ENCODE measurements at places on chromosomes 7 and 10.

DNA sequence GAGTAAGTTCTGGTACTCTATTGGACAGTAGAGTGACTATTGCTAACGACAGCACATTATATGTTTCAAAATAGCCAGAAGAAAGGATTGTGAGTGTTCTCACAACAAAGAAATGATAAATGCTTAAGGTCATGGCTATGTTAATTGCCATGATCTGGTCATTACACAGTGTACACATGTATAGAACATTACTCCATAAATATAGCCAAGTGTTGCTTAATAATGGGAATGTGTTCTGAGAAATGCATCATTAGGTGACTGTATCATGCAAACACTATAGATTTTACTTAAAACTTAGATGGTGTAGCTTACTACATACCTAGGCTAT is 19.6 kb downstream of the EPC1 start:
- no peak for DNase-seq

GRCh38 chr10:11631291-11631690 is 19.8 kb upstream of the USP6NL start:
- no peak for DNase-seq

GRCh38 chr7:152640829-152641228 is 35.1 kb downstream of the XRCC2 start:
- no peak for DNase-seq

DNA sequence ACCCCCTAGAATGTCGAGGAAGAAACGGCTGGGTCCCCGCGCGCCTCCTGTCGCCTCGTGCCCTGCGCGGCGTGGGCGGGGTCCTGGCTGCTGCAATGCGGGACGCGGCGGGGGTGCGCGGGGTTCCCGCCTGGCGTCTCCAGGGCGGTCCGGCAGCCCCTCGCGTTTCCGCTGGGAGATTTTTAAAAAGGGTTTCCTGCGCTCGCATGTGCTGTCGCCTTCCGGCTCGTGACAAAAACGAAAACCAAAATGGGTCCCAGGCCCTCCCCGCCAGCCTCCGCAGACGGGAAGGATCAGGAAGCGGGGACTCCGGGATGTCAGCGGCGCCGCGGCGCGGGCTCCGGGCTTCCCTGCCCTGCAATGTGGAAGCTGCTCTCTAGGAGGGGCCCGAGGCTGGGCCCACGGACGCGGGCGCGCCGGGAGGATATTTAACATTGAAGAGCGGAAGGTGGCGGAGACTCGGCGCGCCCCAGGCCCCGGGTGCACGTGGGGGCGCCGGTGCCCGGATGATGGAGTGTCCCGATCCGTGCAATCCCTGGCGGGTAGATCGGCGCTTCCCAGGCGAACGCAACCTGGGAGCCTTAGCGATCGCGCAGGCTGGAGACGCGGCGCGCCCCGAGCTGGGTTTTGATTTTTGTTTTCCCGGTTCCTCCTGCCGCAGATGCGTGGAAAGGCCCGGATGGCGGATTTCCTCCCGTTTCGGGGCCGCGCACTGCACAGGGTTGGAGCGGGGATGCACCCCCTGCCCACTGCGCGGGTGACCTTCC is 1.0 kb downstream of the PFKP start:
- no peak for DNase-seq

DNA sequence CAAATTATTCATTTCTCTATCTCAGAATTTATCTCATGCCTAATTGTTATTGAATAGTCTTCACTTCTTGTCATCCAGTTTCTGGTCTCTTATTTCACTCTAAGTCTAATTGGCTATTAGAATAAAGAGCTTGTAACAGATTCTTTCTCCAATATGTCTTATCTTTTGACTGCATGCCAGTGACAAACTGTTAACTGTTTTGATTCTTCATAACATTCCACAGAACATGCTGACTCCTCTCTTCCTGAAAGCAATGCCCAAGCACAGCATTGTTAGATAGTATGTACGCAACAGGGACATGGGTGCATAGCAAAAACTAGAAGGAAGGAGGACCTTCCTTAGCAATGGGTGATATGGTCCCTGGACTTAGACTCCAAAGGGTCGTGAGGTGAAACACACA is 65.4 kb downstream of the TRUB1 start:
- DNase-seq, result no peak

GRCh38 chr10:16832351-16833080 is 15.3 kb upstream of the RSU1 start:
- DNase-seq, result no peak

- DNase-seq, result no peak
Measured at GRCh38 chr10:91980319-91980718, 56.7 kb downstream of the BTAF1 start.

DNA sequence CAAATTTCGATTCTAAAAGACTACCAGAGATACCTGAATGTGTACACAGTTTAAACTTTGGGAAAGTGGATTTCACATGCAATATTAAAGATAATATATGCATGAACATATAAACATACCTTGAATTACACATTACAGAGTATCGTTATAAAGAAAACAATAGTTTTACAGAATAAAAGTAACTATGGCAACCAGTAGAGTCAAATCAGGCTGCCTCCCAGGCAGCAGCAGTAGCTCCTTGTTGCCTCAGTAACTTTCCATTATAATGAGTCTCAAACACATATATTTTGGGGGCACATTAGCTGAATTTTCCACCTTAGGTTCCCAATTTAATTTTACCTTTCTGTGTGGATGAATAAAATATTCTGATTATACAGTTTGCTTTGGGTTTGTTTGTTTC is 164.4 kb upstream of the FEZF1 start:
- no peak for DNase-seq

GRCh38 chr7:11492307-11492706 is 339.7 kb downstream of the THSD7A start:
- no peak for DNase-seq

DNA sequence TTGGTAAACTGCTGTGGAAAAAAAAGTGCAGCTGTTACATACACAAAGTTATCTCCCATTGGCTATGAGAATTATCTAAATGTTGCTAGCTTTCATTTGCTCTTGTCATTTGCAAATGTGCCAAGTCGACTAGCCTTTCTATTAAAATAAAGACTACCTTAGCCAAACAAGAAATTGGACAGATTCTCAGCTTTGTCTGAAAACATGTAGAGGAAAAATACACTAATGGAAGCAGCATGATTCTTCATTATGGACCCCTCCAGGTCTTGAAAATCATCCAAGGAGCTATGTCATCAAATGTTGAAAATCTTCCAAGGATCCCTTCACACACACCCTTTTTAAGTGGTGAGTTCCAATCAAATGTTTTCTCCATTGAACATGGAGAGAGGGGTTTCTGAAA is 237.7 kb downstream of the ETV1 start:
- DNase-seq, result no peak

GRCh38 chr10:60964257-60965235 is 20.6 kb upstream of the RHOBTB1 start:
- no peak for DNase-seq

Data from cortex of kidney (tissue), 1 donor.